H4 (cell line): ENCODE measurements at places on chromosomes 7 and 10. TPM values are rescaled to one million over a fixed set of nuclear protein-coding genes. Genes with fewer than 3 reads are reported as not detected.

The PNLIP gene
- total RNA-seq, result not detected in 2 replicates

The RBM20 gene
- total RNA-seq, result 4.2 and 4.6 TPM in 2 replicates

The C10orf53 gene
- not detected in 2 replicates for total RNA-seq

The CCDC3 gene
- total RNA-seq, result 2.1 and 2.4 TPM in 2 replicates

The PTCD1 gene
- 3.5 and 4.8 TPM in 2 replicates for total RNA-seq

The NPVF gene
- total RNA-seq, result not detected in 2 replicates

The FAM171A1 gene
- 12.1 and 14.8 TPM in 2 replicates for total RNA-seq

The DNAJC1 gene
- 11.4 and 13.2 TPM in 2 replicates for total RNA-seq

The PLXNA4 gene
- 0.16 and 0.19 TPM in 2 replicates for total RNA-seq

The ENKUR gene
- total RNA-seq, result not detected in 2 replicates

The GIMAP4 gene
- total RNA-seq, result 0.12 TPM in 1 of 2 replicates, not detected in the other

The GPER1 gene
- total RNA-seq, result 0.97 and 1.5 TPM in 2 replicates

The GPR22 gene
- not detected in 2 replicates for total RNA-seq

The OR2A25 gene
- total RNA-seq, result not detected in 2 replicates

The NPY4R2 gene
- total RNA-seq, result 0.12 TPM in 1 of 2 replicates, not detected in the other

The SLC26A4 gene
- total RNA-seq, result 0.06 and 0.19 TPM in 2 replicates

The C7orf33 gene
- not detected in 2 replicates for total RNA-seq

The NME8 gene
- not detected in 2 replicates for total RNA-seq

The CISD1 gene
- total RNA-seq, result 90.1 and 90.2 TPM in 2 replicates

The WAPL gene
- total RNA-seq, result 17.3 and 23.8 TPM in 2 replicates

The PTN gene
- total RNA-seq, result 65.8 and 83.7 TPM in 2 replicates
